ENCODE measurements at places on chromosomes 2 and 18.

GRCh38 chr2:119429225-119429981 is 2.3 kb upstream of the TMEM37 start:
- peak; percentile 4 for DNase-seq

GRCh38 chr2:142974288-142975024 is 97.0 kb downstream of the KYNU start:
- DNase-seq = peak; percentile 32

DNA sequence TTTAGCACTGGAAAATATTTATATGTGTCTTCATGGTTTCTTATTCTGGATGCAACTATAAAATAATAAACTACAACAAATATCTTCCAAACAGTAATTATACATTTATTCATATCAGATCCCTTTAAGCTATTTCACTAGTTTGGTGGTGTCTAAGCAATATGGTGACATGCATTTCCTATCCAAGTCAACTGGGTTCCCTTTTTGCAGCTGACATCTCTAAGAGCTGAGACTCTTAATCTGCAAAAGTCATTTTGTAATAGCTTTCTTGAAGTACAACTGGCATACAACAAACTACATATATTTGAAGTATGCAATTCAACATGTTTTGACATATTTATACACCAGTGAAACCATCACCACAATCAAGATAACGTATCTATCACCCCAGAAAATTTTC is 59.9 kb upstream of the SLC1A4 start:
- peak; percentile 37 for DNase-seq

GRCh38 chr2:183579686-183580085 is 455.4 kb downstream of the NUP35 start:
- DNase-seq = no peak

DNA sequence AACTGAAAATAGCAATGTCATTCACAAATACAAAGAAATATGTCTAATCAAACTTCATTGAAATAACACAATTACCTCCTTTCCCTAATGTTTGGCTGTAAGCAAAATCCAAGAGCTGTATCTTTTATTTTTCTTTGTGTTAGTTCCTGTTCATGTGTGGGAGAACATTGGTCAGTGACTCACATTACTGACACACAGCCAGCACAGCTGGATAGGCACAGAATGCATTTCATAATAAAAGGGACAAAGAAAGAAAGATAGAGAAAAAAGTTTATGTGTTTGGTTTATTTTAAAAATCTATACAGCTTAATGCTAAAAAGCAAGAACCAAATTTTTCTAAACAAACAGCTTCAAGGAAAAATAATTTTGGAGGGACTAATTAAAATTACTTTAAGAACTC is 185.6 kb upstream of the COL3A1 start:
- DNase-seq = peak; percentile 77

All from Kasumi-1 (cell line).